ENCODE measurements at places on chromosomes 3 and 15.
A peak's percentile ranks its signal among the peaks of the same experiment; 100 is the strongest.

- DNase-seq = peak; percentile 39
These were observed 27.0 kb downstream of the HMCES start for GRCh38 chr3:129305592-129306091.

DNA sequence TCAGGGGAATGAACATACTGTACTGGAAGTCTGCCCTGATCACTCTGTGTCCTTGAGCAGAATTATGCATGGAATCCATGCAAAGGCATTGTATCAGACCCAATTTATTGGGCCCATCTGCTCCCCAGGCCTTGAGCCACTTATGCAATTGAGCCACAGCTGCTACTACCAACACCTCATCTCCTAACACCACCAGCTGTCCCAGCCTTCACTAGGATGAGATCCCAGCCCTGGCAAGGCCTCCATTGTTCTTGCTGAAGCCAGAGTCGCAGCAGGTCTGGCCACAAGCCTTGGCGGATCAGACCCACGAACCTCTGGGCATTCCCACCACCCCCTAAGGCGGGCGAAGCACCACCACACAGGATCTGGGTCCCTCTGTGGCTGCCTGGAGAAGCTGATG is 9.2 kb upstream of the NME9 start:
- no peak for DNase-seq

GRCh38 chr15:82539691-82540054 is 584 bp downstream of the RPS17 start:
- DNase-seq = no peak

DNA sequence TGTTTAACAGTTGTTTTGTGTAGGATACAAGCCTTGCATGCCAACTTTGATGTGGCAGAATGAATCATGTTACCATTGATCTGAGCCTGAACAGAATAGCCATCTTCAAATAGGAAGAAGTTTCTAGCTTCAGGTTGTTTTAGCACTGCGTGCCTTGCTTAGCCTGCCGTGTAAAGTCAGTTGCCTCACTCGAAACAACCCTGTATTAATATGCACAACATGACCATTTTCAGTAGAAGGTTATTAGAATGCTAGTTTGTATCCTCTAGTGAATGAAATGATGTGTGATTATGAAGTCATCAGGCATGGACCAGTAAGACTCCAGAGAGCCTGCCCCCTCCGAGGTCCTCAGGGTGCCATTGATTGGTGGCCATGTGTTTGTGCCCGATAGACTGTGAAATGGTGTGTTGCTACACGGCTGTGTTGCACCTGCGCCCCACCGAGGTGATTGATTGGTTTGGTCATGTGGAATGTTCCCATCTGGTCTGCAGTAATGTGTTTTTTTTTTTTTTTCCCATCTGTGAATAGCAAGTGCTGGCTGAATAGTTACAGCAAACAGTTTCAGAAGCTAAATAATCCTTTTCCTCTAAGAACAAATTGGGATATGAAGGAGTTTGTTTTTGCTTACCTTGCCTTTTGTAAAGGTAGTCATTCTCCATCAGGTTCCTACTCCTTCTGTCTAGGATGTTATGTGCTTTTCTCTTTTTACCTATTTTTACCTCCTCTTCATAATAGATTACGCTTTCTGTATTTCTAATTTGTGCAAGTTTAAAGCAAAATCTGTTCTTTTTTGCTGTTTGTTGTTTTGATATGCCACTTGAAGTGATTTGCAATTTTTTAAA is 214.9 kb downstream of the TCF12 start:
- no peak for DNase-seq

GRCh38 chr3:96831175-96831574 is 16.8 kb downstream of the EPHA6 start:
- no peak for DNase-seq

GRCh38 chr3:189419683-189420082 is 211.5 kb upstream of the TP63 start:
- DNase-seq = no peak

GRCh38 chr15:84970843-84971242 is 10.8 kb upstream of the PDE8A start:
- no peak for DNase-seq

DNA sequence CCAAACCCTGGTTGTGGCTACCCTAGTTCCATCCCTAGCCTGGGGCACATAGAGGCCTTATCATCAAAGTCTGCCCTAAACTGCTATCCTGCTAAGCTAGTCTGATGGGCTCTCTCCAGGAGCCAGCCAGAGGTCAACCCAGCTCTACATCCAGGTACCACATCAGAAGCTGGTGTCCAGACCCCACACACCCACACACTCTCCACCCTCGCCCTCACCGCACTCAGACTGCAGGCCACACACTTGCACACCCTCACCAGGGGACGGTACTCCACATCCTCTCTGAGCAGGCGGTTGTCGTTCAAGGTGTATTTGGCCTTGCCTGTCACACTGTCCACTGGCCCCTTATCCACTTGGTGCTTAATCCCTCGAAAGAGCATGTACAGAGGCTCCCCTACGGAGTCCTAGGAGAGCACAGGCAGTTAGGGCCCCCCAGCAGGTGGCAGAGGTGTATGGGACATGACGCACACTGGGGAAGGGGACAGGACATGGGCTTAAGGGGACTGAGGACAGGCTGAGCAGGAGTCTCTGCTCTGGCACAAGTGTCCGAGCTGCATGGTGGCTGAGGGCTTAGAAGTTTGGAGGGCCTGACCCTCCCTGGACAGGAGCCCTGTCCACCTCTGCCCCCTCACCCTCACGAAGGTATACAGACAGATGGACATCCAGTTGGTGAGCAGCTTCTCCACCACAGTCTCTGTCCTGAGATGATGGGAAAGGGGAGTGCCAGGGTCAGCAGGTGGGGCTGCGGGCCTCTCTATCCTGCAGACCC is 18.1 kb downstream of the PLXNB1 start:
- no peak for DNase-seq

DNA sequence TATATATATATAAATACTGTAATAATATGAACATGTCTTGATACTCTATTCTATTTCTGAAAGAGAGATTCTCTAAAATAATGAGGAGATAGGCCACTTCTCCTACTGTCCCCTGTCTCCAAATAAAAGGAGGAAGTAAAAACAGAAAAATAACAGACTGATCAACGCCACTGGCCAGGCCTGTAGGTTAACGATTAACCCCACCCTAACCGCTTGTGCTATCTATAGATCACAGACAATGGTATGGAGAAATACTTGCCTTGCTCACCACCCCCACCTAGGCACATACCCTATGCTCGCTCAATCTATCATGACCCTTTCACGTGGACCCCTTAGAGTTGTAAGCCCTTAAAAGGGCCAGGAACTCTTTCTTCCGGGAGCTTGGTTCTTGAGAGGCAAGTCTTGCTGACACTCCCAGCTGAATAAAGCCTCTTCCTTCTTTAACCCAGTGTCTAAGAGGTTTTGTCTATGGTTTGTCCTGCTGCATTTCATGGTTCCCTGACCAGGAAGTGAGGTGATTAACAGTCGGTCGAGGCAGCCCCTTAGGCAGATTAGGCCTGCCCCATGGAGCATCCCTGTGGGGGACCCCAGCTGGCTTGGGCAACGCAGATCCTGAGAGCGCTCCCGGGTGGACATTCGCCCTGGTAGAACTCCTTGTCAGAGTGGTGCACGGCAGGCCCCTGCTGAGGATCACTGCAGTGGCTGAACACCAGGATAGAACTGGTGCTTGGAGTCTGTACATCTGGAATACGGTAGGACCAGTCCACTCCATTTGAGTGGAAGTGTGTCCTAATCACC is 521.8 kb upstream of the CNTN3 start:
- no peak for DNase-seq

GRCh38 chr3:27528791-27529190 is 44.6 kb upstream of the SLC4A7 start:
- DNase-seq = no peak

DNA sequence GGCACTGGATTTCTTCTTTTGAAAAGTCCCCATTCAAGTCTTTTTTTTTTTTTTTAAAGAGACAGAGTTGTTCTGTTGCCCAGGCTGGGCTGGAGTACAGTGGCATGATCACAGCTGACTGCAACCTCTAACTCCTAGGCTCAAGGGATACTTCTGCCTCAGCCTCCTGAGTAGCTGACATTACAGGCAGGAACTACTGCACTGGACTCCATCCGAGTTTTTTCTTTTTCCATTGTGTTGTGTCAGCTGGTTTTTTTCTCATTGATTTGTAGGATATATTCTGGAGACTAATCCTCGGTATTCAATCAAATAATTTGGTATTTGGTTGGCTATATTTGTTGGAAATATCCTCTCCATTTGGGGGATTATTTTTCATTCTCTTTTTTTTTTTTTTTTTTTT is 11.8 kb downstream of the POLR2M start:
- DNase-seq = no peak
